Fibroblast of skin of right biceps (primary cell): ENCODE measurements at places on chromosomes 1 and 21.

GRCh38 chr1:94755675-94756074 lies 64.5 kb upstream of the SLC44A3 start:
- peak; percentile 98 for DNase-seq

DNA sequence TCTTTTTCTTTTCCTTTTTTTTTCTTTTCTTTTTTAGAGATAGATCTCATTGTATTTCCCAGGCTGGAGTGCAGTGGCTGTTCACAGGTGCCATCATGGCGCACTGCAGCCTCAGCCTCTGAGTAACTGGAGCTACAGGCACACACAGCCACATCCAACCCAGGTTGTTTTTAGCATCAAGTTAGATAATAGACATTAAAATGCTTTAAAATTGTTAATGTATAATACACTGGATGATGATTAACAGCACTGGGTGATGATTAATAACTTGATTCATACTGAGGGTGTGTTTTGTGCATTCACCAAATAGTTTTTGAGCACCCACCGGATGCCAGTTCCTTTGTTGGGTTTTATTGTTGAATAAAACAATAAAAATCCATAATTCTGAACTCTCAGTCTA lies 75.2 kb downstream of the BEND5 start:
- DNase-seq = no peak

- DNase-seq = peak; percentile 15
These were observed 287.7 kb downstream of the SDCCAG8 start for GRCh38 chr1:243543501-243543900.

- no peak for DNase-seq
These were observed 1.6 kb upstream of the PANK4 start for GRCh38 chr1:2528016-2528415.

- no peak for DNase-seq
These were observed 3.5 kb upstream of the C1orf52 start for GRCh38 chr1:85262985-85263384.

DNA sequence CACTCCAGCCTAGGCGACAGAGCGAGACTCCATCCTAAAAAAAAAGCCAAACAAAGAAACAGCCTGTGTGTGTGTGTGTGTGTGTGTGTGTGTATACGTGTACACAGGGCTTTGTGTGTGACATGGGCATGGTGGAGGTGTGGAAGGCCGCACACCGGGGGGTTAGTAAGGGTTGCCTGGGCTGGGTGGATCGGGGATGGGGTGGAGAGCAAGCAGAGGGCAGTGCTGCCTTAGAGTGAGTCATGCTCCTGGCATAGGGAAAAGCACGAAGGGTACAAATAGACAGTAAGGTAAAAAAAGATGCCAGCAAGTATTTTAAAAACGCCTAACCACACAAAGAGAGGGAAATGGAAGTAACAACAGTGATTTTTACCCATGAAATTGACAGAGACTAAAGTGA lies 6.2 kb downstream of the PRMT2 start:
- DNase-seq = no peak

GRCh38 chr1:174982971-174983689 lies 16.6 kb upstream of the CACYBP start:
- DNase-seq = peak; percentile 44
